ENCODE measurements at places on chromosomes 5 and 9.

DNA sequence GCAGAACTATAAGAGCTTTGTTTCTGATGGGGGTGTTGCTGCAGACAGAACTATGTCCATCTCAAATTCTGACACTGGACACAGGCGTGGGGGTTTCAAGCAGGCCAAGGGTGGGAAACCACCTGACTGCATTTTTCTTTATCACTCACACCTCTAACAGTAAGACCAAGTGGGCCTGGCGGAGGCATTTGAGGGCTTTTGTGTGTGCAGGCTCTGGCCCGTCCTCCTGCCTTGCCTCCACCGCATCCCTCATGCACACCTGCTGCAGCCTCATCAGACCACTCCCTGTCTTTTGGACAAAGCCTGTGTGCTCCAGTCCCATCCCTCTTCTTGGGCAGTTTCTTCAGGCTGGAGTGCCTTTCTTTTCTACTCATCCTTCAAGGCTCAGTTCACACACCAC, 7.9 kb downstream of the OR13J1 start:
- DNase-seq: no peak

GRCh38 chr9:114313186-114313585, 9.7 kb upstream of the ORM1 start:
- no peak for DNase-seq

DNA sequence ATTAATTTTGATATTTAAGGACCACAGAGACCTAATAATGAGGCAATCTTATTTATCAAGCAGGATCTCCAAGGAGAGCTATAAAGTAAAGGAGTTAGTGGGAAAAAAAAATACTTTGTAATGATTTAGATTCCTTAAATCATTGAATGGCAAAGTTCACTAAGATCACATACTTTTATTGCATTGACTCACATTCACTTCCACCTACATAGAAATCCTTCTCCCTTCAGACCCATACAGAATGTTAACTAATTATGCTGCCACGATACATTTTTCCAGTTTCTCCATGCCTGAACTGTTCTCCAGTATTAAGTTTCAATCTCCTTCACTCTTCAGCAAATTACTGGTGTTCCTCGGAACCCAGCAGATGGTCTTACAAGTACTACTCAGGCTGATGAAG, 388.7 kb downstream of the EFNA5 start:
- DNase-seq: no peak

GRCh38 chr5:94345257-94345656, 273.1 kb downstream of the KIAA0825 start:
- DNase-seq: no peak

DNA sequence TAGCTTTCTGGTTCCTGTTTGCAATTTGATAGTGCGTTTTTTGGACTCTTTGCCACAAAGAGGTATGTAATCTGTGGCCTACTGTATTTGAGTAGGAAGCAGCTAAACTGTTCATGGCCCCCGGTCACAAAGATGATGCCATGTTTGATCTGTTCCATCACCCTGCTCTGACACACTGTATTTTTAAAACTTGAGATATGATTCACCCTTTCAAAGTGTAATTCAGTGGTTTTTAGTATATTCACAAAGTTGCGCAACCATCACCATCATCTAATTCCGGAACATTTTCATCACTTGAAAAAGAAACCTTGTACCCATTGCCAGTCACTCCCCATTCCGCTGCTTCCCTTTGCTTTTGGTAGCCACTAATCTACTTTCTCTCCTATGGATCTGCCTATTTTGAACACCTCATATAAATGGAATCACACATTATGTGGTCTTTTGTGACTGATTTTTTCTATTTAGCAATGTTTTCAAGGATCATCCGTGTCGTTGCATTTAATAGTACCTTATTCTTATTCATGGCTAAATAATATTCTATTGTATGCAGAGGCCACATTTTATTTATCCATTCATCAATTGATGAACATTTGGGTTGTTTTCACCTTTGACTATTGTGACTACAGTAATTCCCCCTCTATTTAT, 141.6 kb downstream of the NR3C1 start:
- DNase-seq: no peak

GRCh38 chr5:9342161-9342787, 203.6 kb downstream of the SEMA5A start:
- DNase-seq: no peak

DNA sequence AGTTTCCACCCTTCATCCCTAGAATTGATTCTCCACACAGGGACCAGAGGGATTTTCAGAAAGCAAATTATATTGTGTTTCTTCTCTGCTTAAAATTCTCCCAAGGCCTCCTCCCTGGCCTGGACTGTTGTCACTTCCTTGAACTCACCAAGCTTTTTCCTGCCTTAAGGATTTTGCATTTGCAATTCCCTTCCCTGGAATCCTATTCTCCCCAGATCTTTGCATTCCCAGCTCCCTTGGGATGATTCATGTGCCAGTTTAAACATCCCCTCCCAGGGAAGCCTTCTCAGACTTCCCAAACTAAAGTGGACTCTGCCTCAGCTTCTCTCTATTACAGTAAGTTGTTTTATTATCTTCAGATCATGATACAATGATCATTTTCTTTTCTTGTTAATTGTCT, 35.2 kb upstream of the PDE8B start:
- DNase-seq: no peak

DNA sequence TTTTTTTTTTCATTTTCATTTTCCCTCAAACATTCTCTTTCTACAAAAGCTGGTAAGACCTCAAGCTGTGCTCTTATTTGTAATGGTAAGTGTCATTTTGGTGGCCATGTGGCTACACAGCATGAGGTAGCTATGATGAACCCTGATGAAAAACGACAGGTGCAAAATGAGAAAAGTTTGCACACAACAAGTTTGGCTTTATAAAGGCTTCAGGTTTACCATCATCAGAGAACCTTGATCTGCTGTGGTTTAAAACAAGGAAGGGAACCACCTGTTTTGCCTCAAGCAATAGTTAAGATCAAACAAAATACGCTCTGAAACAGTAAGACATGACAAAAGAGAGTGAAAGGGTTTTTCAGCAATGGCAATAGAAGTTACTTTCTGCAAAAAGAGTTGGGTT, 1124.6 kb upstream of the ACO1 start:
- no peak for DNase-seq

DNA sequence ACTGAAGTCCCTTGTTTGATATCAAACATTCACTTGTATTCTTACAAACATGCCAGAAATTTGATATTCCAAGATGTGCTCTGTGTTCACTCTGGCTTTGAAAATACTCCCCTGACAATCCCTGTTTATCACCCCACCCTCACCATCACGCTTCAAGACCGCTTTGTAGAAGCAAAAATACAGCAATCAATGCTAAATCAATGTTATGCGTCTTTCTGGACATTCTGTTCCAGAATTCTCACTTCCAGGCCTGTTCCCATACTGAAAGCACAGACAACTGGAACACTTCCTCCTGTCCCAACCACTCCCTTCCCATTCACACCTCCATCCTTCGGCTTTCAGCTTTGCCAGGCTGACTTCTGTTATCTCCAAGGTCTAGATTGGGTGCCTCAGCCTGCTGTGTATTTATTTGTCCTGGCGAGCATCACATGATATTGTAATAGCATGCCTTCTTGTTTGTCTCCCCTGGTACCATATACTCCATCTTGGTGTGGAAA, 72.8 kb downstream of the SNCAIP start:
- DNase-seq: no peak

- DNase-seq: no peak
These were observed 28.7 kb downstream of the ANKRD34B start for GRCh38 chr5:80541392-80541791.

DNA sequence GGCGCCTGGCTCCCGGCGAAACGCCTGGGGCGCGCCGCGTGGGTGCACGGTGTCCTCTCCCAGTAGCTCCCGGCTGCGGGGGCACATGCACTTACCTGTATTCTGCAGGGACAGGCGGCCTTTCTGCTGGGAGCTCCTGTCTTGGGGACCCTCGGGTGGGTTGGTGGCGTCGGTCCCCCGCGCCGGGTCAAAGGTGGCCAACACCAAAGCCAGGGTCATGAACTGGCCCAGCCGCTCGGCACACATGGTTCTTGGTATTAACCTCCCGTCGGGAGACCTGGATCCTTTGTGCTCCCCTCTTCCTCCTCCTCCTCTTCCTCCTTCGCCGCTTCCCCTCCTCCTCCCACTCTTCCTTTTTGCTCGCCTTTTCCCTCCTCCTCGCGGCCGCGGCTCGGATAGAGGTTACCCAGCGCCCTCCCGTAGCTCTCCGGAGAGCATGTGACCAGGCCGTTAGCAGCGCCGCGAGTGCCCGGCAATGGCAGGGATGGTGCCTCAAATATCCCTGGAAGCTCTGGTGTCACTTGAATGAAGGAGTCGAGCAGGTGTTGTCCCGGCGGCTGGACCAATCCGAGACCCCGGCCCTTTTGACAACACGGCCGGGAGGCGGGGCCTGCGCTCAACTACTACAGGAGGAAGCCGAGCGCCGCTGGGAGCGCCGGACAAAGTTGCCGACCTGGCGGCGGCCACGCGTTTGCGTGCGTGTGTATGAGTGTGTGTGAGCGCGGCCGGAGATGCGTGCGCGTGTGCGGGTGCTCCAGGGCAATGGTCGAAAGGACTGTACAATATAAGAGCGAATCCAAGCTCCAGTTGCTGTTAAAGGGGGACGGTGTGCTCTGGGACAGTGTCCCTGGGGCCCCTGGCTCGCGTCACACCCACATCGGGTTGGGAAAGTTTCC, at the start of gene STC2:
TSS of gene STC2 (minus strand) at position 467 of the 896 bp plus-strand sequence. CDS start at position 246, 221 bp downstream.
- DNase-seq: no peak

DNA sequence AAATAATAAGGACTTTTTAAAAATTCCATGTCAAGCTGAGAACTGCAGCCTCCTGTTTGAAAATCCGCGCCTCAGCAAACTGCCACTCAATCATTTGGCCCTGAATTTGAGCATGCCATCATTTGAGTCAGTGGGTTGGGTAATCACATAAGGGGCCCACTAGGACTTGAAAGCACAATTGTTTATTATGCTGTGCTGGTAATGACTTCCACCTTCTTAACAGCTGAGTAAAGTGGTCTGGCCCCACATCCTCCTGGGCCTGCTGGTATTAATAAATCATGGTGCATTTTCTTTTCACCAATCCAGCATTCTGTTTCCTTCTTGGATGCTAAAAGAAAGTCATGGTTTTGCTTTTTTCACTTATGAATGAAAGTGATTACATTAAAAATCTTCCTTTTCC, 103.0 kb upstream of the CTSL start:
- no peak for DNase-seq

Data from hematopoietic multipotent progenitor cell treated with erythropoietin and hydrocortisone succinate and interleukin-3 and kit ligand, for 17 days (in vitro differentiated cells).